ENCODE measurements at places on chromosomes 5 and 9.

DNA sequence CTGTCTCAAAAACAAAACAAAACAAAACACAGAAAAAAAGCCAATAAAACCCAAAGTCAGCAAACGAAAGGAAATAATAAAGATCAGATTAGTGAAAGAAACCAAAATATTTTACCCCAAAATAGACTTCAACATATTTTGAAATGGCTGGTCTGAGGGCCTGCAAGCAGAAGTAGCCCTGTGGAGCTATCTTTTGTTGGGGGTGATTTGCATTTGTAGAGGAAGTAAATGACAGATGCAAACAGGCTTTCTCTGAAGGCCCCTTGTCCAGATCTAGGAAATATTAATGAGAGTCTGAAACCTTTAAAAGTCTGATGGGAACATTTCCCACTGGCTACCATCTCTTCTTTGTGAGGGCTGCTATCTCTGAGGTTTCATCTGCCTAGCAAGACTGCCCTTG, 74.0 kb downstream of the GCNT4 start:
- no peak for DNase-seq

- DNase-seq = no peak
Measured at GRCh38 chr5:133455676-133456075, 156.7 kb downstream of the FSTL4 start.

GRCh38 chr5:140253985-140254384, 48.9 kb downstream of the PFDN1 start:
- no peak for DNase-seq

DNA sequence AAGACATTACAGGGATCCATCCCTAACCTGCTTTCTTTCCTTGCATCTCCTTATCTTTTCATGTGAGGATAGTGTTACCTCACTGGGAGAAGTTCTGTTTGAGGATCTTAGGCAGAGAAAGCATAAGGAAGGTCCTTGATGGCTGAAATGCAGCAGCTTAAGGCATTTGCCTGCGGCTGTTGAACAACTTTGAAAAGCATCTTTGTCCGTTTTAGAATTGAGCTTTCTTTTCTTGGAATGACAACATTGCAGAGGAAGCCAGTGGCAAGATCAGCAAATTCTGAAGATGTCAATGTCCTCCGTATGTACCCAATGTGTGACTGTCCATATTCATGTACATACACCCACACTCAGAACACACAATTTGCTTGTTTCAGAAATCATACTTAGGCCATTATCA, 436.2 kb downstream of the GABRG2 start:
- no peak for DNase-seq

- DNase-seq = no peak
Measured at GRCh38 chr5:39505363-39505762, 80.6 kb upstream of the DAB2 start.

- DNase-seq = no peak
Measured at GRCh38 chr5:124210111-124210910, 536.1 kb downstream of the ZNF608 start.

DNA sequence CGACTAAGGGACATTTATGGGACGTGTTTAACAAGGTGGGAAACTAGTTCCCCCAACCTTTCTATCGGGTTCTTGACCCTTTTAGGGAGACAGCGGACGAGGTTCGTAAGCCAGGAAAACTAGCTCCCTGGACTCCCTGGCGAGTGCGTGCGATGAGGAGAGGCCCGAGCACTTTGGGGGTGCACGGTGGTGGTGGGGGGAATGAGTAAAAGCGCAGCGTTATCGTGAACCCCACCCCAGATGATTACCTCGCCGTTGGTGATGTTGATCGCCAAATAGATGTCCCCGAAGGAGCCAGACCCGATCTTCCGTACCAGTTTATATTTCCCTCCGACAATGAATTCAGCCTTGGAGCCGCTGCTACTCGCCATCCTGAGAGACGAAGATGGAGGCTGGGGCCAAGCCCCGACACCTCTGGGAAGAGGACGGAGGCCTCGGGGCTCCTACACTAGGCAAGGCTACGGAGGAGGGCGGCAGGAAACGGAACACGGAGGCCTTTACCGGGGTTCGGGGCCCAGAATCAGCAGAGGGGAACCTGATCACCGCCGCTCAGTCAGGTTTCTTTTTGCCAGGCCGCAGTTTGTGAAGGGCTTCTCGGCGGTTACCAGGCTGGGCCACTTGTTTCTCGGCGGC, 529 bp downstream of the CSNK1A1 start:
- DNase-seq = no peak

DNA sequence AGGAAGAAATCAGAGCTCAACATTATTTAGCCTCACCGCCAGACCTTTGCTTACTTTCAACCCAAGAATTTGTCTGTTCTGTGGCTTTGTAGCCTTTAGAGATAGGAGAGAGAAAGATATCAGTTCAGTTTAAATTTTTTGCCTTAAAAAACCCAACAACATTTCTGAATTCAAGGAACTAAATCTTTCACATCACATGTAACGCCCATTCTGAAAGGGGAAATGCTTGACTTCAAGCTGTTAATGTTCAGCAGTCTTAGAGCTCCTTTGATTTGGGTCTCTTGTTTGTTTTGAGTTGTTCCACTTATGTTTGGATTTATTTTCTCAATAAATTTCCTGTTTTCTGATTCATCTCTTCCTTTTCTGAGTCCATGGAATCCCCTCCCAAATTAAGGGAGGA, 294.5 kb downstream of the ARHGAP26 start:
- no peak for DNase-seq

DNA sequence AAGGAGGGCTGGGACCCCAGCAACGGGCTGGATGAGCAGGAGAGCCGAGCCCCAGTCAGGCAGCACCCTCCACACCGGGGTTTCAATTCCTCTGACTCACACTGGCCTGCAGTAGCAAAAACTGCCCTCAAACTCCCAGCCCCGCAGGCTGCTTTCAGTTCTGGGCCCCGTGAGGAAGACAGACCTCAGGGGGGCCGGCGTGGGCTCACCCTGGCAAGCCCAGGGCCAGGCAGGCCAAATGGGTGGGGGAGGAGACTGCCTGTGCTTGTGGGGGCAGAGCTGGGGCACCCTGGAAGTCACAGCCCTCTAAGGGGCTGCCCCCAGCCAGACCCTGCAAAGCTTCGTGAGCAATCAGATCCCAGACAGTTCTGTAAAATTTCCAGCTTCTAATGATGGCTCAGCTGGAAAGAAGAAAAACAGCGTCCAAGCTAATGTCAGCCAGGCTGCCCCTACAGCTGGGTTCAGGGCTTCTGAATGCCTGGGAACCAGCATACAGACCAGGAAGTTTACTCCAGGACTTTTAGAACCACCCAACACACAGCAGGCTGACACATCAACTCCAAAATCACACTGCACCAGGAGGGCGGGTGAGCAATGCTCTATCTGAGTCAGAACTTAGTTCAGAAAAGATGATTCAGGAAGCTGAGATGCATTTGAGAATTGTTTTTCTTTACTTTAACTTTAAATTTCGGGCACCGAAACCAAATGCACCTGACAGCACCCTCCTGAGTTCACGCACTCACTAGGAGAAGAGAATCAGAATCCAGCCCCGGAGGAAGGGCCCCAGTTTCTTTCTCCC, 34.7 kb downstream of the LPCAT1 start:
- no peak for DNase-seq

DNA sequence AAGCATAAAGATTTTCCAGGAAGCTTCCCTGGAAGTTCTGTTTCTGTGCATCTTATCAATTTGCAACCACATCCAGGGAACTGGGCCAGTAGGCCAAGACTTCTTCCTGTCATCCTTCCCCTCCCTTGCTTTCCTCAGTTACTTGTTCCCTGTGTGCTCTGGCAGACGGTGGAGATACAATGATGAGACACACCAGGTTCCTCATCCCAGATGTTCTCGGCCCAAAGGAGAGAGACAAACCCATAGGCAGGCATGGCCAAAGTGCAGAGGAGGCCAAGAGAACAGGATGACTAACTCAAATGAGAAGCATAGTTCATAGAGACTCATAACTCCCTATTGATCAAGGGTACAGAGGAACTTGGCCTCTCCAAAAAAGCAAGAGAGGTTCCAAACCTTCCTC, 652.6 kb downstream of the CCDC171 start:
- DNase-seq = no peak

- DNase-seq = no peak
Measured at GRCh38 chr5:114192108-114192507, 169.8 kb upstream of the KCNN2 start.

DNA sequence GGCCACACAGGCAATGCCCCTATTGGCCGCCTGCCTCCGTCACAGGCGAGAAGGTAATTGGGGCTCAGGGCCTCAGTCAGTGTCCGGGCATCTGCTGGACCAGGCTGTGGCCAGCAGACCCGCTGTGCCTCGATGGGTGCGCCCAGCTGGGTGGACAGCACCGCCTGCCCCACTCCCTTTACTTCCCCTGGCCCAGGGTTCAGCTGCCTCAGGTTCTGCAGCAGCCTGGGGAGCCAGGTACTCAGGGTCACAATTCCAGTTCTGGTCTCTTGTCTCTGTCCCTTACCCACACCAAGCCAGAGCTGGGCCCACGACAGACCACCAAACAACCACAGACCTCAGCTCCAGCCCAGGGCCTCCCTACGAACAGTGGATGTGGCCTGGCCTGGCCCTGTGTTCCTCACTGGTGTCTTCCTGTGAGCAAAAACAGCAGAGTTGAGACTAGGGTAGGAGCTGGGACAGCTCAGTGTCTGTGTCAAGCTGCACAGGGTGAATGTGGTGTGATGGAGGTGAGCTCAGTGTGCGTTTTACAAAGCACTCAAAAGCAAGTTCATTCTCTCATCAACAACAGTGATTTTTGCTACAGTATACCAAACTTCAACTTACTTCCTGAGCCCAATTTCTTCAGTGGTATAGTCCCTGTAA, 33.4 kb upstream of the SUSD3 start:
- DNase-seq = no peak

DNA sequence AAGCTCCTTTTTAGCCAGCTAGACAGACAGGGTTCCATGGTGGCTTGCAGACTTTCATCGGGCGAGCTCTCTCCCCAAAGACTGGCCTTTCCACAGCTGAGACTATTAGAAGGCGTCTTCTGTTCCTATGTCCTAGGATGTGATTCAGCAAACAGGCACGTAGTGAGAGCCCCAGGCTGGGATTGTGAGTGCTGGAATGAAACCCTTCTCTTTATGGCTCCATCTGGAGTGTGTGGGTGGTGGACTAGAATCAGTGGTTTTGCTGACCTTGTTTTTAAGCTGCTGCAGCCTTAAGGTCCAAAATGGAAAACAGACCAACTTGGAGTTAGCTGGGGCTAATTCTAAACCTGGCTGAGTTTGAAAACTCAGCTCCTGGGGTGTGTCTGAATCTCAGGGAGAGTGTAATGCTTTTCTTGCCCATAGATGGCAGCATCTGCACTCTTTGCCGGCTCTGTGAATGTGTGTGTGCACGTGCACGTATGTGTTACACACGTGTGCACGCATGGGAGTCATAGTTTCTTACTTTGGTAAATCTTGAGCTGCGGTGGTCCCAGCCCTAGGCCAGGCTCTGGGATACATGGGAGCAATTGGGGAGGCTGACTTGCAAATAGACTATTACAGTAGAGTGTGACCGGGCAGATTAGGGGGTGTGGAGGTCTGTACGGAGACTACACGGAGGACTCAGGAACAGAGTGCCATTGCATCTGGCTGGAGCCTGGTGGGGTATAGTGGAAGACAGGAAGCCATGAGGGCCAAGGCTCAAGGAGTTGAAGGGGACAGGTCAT, 10.7 kb downstream of the GSN start:
- DNase-seq = peak; percentile 90

GRCh38 chr9:92980085-92980745, 32.9 kb downstream of the FGD3 start:
- DNase-seq = no peak

DNA sequence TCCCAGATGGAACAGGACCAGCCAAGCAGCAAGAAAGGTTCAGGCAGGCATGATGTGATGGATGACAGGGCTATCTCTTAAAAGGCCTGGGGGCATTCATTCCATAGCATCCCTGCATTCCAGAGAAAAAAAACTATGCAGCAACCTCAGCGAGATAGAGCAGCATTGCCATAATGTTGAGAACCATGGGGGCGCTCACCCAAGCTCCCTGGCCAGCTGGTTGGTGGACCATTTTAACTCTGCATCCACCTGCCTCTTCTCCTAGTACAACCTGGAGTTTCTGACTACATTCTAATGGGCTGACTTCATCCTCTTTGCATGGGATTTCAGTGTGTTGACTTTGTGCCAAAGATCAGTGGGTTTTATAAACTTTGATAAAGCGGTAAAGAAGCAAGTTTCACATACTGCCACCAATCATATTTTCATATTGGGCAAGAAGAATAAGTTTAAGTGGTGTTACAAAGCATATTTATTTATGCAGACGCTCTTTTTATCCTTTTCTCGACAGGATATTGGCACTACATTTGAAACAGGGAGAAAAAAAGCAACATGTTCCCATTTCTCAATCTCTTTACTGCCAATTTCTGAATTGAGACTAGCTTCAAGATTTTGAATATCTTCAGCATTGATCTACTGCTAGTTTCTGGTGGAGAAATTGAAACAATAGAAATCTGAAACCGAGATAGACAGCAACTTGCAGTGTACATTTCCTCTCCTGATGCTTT, 378.3 kb upstream of the WWC1 start:
- no peak for DNase-seq

- no peak for DNase-seq
Measured at GRCh38 chr9:122402403-122402871, 31.6 kb downstream of the PTGS1 start.

DNA sequence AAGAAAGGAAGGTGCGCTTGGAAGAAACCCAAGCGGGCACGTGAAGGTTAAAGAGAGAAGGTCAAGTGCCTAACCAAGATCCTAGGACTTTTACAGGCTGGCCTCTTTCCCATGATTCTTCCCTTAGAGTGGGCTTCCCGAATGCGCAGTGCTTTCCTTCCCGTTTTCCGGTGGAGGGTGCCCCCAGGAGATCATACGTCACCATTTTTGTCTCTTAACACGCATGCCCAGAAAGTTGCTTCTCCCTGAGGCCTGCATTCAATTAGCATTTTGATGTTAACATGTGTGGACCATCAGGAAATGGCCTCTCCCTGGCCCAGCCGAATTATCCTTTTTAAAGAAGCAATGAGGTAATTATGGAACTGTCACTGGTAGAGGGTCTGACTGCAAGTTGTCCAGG, 1.9 kb upstream of the RUSC2 start:
- DNase-seq = peak; percentile 53

DNA sequence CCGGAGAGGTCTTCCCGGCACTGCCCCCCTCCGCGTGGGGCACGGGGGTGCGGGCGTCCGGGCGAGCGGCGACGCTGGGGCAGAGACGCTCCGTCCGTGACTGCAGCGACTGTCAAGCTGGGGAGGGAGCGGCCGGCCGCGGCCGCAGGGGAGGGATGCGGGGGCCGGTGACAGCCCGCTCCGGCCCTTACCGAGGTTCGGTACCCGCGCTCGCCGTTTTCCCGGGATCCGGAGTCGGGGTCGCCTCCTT, 400 bp downstream of the KDM4C start:
- no peak for DNase-seq

- no peak for DNase-seq
Measured at GRCh38 chr5:144202072-144202471, 31.4 kb downstream of the KCTD16 start.

GRCh38 chr9:136359774-136360718, 3.5 kb downstream of the DNLZ start:
- DNase-seq = peak; percentile 43

- no peak for DNase-seq
Measured at GRCh38 chr5:102545175-102545574, 46.4 kb upstream of the SLCO6A1 start.
